Hippocampal formation (tissue), 2 donors: ENCODE measurements at places on chromosomes 11 and 22.

GRCh38 chr11:115501893-115502589 lies 2.2 kb downstream of the CADM1 start:
- peak; percentile 39 for DNase-seq

DNA sequence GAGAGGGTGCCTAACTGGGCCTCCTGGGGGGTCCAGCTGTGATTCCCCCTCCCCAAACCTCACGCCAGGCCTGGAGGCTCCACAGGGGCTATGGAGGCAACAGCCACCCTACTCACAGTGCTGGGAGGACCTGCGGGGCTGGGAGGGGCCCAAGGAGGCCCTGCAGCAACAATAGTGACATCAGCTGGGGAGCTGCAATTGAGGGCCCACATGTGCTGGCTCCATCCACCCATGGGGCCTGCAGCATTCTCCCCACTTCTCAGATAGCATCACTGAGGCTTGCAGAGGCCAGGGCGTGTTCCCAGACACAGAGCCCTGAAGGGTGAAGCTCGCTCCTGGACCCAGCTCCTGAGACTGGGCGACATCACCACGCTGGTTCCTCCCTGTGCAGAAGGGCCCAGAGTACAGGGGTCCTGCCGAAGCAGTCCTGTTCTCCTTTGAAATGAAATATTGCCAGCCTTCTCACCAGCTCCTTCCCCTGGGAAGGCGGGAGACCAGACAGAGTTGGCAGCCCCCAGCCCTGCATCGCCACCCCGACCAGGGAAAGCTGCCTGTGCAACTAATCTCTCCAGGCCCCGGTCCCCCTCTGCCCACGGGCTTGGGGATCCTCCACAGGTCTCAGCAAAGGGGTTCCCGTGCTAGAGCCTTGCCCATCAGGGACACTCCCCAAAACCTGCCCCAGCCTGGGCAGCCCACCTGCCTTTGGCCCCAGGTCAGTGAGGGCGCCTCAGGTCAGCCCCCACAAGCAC lies 8.9 kb upstream of the TBX1 start:
- DNase-seq: no peak

DNA sequence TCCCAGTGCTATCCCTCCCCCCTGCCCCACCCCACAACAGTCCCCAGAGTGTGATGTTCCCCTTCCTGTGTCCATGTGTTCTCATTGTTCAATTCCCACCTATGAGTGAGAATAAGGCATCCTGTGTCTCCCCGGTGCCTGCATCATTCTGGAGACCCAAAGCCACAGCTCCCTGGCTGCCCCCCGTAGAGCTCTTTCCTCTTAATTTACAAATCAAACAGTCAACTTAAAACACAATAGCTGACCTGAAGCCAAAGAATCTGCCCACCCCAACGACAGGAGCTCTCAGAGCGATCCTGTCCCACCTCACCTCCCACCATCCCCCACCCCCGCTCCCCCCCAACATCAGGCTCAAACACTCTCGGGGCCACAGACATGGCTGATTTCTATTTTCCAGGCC lies 558.3 kb downstream of the BRD1 start:
- DNase-seq: no peak

GRCh38 chr22:39576027-39576426 lies 5.5 kb downstream of the CACNA1I start:
- DNase-seq: no peak

GRCh38 chr22:45852826-45853225 lies 124.1 kb downstream of the WNT7B start:
- no peak for DNase-seq

DNA sequence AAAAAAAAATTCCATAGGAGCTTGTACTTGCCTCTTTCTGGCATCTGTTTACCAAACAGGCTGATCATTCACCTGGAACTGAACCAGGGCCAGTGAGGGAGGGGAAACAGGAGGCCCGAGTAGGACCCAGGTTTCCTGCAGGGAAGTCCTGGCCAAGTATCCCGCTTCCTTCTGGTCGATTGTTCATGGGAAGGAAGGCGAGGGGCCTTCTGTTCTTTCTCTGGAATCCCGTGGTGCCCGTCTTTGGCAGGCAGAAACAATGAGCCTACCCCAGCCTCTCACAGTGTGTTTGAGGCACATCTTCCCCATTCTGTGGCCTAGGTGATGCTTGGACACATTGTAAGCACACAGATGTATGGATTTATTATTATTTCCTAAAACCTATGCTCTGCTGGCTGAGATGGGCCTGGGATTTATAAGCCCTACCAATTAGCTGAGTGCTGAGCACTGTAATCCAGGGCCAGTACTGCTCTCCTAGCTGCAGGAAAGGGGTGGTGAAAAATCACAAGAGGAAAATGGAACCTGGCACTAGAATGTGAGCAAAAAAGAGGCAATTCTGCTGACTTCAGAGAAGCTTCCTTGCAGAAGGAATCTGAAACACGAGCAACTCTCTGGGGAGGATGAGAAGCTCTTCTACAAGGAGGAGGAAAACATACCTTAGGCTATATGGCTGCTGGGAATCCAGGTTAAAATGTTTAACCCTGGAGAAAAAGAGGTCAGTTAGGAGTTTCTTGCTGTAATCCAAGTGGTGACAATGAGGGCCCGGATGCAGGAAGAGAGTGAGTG lies 53.5 kb downstream of the PRR5L start:
- DNase-seq: no peak

DNA sequence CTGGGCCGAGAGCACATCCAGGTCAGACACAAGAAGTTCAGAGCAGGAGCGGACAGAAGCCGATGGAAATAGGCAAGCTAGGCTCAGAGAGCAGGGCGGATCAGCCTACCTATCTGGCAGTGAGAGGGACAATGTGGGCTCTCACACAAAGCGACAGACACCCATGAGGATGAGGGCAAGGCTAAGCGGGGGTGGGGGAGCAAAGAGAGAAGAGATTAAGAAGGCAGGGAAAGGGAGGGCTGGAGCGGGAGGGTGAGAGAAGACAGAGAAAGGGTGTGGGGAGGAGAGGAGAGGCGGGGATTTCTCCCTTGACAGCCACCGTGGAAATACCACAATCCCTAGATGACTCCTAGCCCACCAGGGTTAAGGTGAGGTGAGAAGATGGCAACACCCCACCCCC lies 57.9 kb downstream of the BUD13 start:
- no peak for DNase-seq

DNA sequence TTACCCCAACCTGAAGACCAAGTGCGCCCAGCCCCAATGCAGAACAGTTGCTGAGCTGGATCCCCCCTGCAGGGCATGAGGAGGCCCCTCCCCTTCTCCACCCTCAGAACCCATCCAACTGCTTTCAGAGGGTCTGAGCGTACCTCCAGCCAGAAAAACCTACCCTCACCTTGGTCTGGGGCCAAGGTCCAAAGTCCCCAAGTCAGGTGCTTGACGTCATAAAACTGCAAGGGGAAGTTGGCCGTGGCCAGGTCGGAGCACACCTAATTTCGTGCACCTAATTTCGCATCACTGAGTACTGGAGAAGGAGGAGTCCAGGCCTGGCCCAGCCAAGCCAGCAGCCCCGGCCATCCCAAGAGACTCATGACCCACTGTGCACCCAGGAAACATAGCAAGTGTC lies 289.8 kb downstream of the CTTN start:
- DNase-seq: no peak

- peak; percentile 42 for DNase-seq
Observed at GRCh38 chr11:113603277-113604059, 102.6 kb downstream of the TMPRSS5 start.

DNA sequence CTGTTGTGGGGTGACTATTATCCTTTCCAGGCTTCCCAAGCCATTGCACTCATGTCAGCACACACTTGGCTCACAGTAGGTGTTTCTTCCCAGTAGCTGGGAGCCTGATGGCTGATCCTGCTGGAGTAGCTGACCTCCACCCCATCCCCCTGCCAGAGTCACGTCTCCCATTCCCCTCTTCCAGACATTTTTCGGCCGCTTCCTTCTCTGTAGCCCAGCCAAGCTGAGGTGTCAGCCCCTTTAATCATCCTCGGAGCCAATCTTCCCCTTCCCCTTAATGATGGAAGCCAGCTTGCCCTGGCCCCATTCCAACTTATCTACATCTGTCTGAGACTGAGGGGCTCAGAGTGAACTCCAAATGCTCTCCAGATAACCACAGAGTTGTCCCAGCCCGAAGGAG lies 550.7 kb downstream of the MN1 start:
- DNase-seq: no peak

DNA sequence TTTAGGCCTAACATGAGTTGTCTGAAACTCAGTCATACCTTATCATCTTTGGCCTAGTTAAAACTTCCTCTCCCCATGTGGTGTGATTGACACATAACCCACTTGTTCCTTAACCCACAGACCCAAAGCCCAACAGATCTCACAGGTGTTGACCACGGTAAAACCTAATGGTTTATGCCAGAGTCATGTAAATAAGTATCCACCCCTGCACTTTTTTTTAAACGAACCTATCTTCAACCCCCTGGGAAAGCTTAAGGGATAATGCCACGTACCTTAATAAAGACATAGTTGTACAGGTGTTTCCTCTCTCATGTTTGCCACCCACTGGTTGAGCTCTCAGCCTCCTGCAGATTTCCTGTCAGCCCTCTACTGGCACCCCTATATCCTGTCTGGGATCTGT lies 709.3 kb upstream of the CCDC179 start:
- no peak for DNase-seq

- no peak for DNase-seq
Observed at GRCh38 chr11:132777067-132777975, 755.0 kb downstream of the OPCML start.

DNA sequence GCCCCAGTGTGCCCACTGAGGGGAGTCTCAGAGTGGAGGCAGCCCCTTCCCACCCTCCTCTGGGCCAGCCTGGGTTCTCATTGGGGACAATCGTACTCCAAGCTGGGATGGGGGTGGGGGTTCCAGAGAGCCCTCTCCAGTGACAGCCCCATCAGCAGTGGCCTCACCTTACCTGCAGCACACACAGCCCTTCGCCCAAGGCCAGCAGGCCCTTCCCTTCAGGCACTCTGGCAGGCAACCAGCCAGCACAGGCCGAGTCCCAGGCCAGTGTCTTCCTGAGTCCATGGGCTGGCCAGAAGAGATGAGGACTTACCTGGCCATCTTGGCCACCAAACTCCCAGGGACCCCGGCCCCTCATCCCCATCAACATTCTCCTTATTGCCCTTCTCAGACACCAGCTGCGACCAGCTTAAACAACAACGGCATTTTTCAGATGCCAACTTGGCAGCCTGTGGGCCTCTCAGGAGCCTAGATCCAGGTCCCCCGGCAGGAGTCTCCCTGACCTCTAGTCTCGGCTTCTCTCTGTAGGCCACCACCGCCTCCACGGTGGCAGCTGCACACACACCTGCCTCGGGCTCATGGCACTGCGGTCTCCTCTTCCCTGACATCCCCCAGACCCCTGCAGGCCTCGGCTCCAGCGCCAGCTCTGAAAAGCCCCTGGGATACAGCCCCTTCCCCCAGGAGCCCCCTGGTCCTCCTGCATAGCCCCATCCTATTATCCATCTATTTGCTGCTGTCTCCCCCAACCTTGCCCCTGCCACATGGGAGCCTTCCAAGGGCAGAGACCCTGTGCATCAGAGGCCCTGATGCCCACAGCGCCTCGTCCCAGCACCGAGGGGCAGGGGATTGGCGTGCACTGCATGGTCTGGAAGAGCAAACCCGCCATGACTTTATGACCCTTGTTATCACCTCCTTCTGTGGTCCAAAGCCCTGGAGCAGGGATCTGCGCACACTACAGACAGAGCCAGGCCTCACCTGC lies 111.2 kb upstream of the FGF3 start:
- DNase-seq: no peak
